ENCODE measurements at places on chromosomes 5 and 9.

DNA sequence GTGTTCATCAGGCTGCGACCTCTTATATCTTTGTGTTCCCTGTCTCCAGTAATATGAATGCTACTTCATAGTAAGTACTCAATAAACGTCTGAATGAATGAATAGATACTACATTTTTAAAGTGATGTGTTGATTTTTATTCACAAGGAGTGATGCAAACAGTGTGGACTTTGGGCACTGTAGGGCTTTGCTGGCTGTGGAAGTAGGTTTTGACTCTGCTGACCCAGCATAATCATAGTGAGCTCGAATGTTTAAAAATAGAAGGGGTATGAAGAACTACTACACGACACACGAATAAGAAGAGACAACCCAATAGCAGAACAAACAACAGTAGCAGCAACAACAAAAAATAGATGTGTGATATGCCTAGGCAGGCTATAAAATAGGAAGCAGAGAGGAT, 147.4 kb downstream of the SH3GL2 start:
- no peak for DNase-seq

DNA sequence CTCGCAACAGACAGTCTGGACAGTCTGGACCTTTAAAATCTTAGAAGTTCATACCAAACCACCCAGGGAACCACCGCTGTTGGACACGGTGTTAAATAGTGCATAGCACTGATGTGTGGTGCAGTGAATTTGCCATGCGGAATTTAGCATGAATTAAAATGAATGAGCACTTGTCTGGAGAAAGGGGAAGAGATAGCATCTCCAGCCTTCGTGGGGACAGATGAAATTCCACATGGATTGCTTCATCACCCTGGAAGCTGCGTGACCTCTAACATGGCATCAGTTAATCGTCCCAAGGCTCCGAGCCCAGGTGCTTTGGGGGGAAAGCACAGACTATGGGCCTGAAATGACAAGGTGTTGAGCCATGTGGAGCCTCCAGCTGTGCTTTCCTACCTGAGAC, 91.4 kb downstream of the ADAMTS16 start:
- DNase-seq, result no peak

DNA sequence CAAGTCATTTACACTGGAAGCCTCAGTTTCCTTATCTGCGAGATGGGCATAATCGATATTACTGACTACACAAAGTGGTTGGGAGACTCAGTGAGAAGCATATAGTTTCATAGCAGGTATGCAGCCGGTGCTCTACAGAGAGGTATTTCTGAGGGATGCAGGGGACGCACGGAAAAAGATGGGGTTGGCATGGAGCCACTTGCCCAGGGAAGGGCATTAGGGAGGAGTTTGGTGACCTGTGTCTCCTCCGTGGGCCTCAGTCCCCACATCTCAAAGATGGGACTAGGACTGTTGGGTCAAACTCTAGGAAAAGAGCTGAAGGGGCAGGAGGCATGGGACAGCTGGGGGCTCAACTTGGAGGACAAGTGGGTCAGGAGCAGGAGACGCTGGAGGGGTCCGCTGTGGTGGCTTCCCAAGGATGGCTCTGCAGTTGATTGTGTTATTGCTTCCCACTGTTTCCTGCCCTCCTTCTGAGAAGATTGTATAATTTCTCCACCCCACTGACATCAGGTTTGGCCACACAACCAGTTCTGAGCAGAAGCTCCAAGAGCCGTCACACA, 158.6 kb upstream of the ALDH1B1 start:
- DNase-seq, result no peak

DNA sequence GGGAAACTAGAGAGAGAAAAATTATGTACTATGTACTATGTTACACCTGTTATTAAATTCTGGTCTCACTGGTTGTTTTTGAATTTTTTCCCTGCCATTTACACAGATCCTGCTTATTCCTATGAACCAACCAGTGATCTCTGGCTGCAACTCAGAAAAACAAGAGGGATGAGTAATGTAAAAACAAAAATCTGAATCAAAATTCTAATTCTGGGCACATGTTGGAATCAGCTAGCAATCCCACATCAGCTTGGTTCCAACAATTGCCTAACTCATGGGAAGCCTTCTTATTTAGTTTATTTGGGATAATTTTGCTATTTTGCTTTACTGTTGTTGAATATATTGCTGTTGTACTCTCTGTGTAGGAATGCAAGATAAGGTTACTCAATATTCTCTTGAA, 78.3 kb downstream of the PLK2 start:
- DNase-seq, result no peak

DNA sequence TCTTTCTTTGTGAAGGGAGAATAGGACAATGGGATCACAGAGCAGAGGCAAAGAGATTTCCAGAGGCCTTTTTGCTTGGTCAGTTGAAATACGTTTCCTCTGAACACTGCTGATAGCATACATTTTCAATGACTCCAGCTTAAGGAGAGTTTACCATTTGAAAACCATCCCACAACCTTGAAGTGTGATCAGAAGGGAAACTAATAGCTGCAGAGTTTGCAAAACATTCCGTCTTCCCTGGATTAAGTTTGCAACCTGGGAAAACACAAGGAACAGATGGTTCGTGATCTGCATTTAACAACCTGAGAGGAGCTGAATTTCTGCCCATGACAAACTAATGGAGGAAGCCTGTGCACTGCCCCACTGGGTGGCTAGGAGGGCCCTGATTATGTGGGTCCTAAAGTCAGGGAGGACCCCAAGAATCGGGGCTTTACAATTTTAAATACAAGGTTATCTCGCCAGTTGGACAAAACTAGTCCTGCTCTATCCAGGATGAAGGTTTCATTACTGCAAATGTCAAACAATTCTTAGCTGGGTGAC, 35.6 kb downstream of the MTX3 start:
- DNase-seq, result no peak

GRCh38 chr5:79091064-79091463, 20.5 kb upstream of the BHMT start:
- no peak for DNase-seq

GRCh38 chr5:78273436-78273835, 21.1 kb downstream of the AP3B1 start:
- DNase-seq, result no peak

GRCh38 chr5:76733049-76733417, 17.1 kb downstream of the F2R start:
- no peak for DNase-seq

- DNase-seq, result no peak
These were observed 577.4 kb downstream of the ACTL7B start for GRCh38 chr9:108278341-108278740.

All from HL-60 (cell line).